NCI-H524 treated with DMSO at 0.1 percent for 48 hours (cell line): ENCODE measurements at places on chromosomes 5 and 9.

DNA sequence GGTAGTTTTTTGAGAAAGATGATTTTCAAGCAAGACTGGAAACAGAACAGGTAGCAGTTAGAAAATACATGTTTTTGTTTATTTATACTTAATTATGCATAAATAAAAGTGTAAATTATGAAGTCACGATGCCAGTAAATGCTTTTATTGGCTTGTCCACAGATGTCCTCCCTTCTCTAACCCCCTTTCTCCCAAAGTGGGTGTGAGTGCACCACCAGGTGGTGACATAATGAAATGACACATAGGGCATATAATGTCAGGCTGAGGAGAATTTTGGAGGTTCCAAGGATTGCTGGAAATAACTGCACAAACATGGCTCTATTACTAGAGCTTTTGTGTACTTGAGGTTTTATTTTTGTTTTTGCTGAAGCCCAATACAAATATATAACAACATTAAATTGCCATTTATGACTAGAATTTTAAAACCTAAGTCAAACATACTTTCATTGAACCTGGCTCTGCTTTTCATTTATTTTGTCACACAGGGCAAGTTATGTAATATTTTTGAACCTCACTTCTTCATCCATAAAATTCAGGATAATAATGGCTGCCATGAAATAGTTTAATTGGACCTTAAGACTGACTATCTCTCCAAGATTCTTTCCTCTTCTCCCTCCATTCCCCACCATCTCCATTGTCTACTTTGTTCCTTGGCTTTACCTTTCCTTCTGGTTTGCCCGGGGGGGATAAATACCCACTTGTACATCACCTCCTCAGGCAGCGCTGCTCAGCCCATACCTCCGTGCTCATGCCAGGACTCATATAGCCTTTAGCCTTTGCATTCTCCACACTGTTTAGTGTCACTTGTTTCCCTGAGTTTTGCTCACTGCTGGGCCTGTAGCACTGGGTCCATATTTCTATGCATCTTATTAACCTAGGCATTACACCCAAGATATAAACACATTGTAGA lies 168.8 kb downstream of the PDE4D start:
- no peak for DNase-seq

GRCh38 chr9:116860509-116861120 lies 173.5 kb downstream of the TRIM32 start:
- DNase-seq = no peak

DNA sequence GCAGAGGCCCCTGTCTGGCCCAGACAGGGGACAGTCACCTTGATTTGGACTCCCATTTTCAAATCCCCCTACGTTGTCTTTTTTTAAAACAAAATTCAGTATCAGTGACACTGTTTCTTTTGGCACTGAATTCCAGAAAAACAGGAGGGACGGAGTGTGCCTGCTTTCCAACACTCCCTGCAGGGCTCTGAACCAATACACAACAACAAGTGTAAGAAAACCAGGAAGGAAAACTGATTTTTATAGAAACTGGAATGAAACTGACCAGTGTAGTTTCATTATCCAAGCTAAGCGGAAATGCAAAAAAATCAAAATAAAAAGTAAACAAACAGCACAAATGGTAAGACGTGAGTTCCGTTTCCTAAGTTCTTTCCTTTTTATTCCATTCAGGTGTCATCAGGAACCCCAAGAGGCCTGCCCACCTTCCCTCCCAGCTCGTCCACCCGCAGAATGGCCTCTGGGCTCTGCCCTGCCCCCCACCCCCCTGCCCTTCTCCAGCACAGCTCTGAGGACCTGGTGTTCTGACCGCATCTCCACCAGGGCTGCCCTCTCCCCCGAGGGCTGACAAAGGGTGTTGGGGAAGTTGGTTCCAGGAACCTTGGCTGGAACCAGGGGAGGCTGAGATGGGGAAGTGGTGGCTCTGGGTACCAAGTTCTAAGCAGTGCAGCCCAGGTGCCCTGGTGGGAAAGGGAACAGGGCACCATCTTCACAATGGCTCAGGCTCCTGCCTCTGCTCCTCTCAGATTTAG lies 73.6 kb downstream of the PSD2 start:
- no peak for DNase-seq

DNA sequence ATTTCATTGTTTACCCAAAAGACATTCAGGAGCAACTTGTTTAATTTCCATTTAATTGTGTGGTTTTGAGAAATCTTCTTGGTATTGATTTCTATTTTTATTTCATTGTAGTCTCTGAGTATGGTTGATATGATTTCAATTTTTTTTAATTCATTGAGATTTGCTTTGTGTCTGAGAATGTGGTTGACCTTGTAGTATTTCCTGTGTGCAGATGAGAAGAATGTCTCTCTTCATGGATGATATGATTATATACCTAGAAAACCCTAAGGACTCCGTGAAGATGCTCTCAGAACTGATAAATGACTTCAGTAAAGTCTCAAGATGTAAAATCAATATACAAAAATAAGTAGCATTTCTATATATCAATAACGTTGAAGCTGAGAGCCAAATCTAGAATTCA lies 202.4 kb upstream of the CDH9 start:
- no peak for DNase-seq
